Fibroblast of skin of right biceps (primary cell): ENCODE measurements at places on chromosomes 13 and 19.

GRCh38 chr19:37817180-37817981 is 38.0 kb upstream of the ZNF573 start:
- DNase-seq = peak; percentile 46

DNA sequence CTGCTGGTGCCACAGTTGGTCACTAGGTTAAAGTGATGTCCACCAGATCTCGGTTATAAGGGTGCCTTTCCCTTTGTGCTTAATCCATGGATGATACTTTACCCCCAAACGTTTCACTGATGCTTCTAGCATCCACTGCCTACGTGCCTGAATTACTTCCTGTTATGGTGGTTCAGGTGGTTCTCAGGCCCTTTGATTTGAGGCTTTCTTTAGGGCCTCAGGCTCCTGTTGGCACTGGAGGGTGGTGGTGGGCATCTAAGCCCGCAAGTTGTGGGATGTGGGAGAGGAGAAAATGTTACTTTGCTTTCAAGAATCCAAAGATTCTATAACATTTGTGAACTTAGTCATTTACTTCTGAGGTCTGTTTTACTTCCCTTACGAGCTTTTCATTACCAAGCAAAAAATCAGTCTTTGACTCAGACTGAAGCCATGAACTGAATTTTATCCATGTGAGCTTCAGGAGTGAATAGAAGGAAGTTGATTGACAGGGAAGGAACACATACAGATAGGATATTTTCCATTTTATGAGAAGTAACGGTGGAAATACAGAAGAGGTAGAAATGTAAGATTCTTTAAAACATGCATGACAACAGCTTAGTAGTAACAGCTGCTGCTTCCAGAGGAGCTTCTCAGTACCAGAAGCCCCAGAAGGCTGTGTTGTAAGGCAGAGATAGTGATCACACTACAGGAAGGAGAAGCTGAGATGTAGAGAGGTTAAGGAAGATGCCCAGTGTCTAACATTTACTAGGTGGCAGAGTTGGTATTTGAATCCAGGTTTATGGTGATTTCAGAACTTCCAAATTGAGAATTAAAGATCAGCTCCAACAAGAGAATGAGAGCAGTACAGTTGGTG is 65.0 kb downstream of the ARHGEF7 start:
- DNase-seq = no peak

DNA sequence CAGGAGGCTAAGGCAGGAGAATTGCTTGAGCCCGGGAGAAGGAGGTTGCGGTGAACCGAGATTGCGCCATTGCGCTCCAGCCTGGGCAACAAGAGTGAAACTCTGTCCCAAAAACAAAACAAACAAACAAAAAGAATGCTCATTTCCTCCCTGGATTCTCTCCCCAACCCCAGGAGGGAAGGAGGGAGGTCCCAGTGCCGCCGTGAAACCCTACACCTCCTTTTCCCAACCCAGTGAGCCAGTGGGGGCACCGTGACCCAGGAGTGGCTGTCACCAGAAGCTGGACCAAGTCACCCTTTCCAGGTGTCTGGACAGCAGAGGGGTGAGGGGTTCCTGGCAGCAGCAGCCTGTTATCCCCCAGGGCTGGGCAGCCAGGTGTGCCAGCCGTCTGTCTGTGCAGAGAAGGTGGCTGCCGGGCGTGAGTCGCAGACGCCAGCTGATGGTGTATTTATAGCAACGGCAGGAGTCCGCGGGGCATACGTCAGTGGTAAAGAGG is 23.5 kb downstream of the NFIC start:
- DNase-seq = no peak

DNA sequence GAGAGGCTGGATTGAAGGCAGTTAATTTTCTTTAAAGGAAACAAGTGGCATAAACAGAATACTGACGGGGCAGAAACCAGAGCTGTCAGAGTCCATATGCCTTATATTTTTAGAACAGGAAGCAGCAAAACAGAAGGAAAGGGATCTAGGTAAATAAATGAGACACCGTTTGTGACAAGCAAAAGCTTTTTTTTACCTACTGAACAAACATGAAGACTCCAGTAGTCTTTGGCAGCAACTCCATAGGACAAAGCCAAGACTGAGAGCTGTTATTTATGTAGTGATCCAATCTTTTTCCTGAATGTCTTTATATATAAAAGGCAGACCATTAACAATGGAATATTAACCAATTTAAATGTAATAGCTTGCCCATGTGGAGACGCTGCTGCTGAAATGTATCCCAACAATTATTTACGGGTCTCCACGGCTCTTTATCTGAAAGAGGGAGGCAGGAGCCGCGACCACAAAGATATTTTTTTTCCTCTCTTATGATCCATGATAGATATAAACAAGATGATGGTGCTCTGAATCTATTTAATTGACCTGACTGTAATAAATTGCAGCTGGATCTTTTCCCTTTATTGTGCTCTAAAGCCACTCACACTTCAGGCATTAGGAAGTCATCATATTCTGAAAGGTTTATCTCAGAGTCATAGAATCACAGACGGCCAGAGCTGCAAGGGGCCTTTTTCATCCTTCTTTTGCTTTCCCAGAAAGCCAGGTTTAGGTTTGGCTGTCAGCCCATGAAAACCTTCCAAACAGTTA is 687.8 kb downstream of the EFNB2 start:
- DNase-seq = peak; percentile 51

- no peak for DNase-seq
These were observed 96.2 kb downstream of the ZIC5 start for GRCh38 chr13:99875391-99875790.

DNA sequence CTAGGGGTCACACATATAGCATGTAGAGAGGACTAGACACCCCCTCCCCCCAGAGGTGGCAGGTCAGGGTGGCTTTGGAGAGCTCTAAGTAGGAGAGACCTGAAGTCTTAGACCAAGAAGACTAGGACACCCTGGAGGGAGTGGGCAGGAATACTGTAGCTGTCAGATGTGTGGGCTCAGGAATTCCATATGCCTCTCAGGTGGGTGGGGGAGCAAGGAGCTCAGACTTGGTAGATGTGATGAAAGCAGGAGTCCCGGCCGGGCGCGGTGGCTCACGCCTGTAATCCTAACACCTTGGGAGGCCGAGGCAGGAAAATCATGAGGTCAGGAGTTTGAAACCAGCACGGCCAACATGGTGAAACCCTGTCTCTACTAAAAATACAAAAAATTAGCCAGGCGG is 1.6 kb downstream of the CRB3 start:
- DNase-seq = no peak

- DNase-seq = no peak
These were observed 4.6 kb upstream of the SLAIN1 start for GRCh38 chr13:77692746-77693448.

GRCh38 chr13:33547035-33547434 is 261.5 kb upstream of the STARD13 start:
- DNase-seq = no peak

DNA sequence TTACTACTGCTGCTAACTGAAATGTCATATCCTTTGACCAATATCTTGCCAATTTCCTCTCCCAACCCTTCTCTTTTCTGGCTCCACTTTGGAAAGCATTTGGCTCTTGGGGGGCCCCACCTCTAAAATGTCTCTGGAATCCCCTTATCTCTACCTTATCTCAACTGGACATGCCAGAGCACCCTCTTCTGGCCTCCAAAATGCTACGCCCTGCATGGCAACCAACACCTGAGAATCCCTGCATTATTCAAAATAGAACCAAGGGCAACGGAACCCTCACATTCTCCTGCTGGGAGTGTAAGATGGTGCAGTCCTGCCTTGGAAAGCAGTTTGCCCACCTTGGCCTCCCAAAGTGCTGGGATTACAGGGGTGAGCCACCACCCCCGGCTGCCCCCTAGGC is 35.3 kb downstream of the CERS4 start:
- DNase-seq = no peak

DNA sequence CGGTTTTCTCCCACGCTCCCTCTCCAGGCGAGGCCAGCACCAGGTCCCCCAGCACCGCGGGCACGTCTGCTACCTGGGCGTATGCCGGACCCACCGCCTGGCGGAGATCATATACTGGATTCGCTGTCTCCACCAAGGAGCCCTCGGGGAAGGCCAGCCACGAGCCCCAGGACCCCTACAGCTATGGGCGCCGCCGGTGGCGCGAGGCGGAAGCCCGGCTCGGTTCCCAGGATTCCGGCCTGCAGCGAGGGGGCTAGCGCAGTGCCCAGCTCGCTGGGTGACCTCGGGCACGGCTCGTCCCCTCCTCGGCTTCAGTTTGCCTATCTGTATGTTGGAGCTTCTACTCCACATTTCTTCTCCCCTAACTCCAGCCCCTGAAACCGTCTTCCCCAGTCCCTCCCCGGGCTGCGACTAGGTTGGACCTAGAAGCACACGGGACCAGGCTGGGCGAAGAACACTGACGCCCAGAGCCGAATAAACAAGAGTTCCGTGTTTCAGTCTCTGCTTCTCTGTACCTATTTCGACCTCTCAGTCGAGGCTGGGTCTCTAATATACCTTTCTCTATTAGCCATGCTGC is 749 bp upstream of the CPT1C start:
- DNase-seq = no peak

GRCh38 chr13:36992362-36992761 is 6.8 kb downstream of the ALG5 start:
- no peak for DNase-seq

- no peak for DNase-seq
These were observed 7.2 kb upstream of the LILRB3 start for GRCh38 chr19:54230031-54230430.

DNA sequence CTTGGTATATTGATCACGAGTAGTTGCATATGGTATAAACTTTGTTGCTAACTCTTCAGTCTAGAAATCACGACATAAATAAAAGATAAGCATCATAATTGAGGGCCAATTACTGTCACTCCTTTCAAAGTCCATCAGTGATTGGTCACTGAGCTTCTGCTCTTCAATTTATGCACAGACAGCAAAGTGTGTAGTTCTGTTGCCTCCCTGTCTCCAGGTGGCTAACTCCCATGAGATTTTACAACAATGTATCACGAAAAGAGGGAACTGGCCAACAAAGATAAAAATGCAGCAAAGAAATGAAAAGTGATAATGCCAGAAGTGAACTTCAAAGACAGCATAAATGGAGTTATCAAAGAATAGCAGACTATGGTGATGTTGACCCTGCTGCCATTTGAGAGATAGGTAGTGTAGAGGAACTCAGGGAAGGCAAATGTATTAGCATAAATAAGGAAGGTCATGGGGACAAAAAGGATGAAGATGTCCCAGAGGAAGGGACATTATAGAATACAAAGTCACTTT is 12.7 kb upstream of the TNFSF14 start:
- DNase-seq = no peak

DNA sequence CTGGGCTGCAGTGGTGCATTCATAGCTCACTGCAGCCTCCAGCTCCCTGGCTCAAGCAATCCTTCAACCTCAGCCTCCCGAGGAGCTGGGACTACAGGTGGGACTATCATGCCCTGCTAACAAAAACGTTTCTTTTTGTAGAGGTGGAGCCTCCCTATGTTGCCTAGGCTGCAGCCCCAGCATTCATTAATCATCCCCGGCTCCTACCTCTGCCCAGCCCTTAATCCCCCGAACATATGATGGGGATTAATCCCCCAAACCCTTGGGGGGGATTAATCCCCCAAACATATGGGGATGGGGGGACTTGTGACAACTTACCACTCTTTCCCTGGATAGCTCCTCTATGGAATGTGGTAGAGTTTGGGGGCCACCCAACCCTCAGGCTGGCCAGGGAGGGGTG is 45.9 kb downstream of the SUGP2 start:
- no peak for DNase-seq

DNA sequence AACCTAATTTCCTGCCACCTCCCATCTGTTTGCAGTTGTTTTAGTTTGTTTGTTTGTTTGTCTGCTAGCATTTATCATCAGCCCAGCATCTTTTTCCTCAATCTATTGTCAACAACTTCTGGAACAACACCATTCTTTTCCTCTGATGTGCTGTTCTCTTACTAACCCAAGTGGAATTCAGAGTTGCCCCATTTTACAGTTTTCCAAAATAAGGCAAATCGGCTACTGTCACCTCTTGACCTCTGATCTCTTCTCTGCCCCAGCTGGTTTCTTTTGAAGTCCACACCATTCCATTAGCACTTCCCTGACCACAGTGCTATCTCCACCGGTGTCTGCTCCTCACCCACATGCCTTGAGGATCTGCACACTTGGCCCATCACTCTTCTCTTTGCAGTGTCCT is 102.4 kb downstream of the EFNB2 start:
- peak; percentile 4 for DNase-seq

DNA sequence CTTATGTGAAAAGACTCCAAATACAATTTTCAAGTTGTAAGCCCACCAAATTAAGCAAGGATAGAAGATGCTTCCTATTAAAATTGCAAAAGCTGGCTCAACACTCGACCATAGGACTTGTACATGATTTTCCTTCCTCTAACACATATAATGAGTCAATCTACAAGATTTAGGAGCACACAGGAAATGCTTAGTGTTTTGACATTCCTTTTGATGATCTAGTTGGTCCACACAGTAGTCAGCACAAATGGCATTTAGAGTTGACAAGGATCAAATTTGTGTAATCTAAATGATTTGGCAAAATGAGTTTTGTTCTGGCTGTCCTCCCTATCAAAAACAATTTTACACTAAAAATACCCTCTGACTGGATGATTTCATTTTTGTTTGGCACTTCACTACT is 340.2 kb downstream of the DIAPH3 start:
- DNase-seq = peak; percentile 80

GRCh38 chr19:5057860-5058259 is 88.9 kb downstream of the KDM4B start:
- no peak for DNase-seq

GRCh38 chr13:100178309-100178708 is 89.4 kb downstream of the PCCA start:
- no peak for DNase-seq

DNA sequence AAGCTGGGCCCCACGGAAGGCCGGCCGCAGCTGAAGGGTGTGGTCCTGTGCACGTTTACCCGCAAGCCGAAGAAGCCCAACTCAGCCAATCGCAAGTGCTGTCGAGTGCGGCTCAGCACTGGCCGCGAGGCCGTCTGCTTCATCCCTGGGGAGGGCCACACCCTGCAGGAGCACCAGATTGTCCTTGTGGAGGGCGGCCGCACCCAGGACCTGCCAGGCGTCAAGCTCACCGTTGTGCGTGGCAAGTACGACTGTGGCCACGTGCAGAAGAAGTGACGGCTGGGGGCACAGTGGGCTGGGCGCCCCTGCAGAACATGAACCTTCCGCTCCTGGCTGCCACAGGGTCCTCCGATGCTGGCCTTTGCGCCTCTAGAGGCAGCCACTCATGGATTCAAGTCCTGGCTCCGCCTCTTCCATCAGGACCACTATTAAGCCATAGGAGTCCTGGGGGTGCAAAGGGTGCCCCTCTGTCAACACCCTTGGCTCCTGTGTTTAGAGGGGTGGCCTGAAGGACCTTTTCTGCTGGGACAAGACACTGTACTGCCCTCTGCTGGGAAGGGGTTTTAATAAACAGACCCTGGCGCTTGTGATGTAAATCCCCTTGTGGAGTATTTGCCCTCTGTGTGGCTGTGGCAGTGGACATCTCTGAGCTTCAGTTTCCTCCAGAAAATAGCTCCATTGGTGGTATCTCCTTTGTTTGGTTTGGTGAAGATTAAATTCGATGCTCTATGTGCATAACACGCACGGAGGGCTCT is 1.9 kb downstream of the MRPS12 start:
- DNase-seq = peak; percentile 44

- no peak for DNase-seq
These were observed 7.2 kb upstream of the DNAJC15 start for GRCh38 chr13:43016226-43016625.
